ENCODE measurements at places on chromosomes 1 and 21. TPM values are rescaled to one million over a fixed set of nuclear protein-coding genes. Genes with fewer than 3 reads are reported as not detected.

DNA sequence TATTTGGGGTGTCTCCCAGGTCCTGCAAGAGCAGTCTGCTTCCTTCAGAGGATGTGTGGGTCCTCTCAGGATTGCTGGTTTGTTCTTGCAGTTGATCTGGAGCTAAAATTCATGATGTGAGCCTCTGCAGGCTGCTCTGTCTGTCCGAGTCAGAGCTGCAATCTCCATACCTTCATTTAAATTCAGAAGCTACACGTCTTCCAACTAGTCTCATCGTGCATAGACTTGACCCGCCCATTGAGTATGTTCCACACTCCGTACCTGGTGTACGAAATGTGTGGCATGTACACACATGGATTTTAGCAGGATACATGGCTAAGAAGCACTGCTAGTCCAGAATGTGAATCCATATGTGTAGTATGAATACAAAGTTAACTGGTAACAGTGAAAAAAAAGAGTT lies 25.0 kb upstream of the RGS2 start:
- DNase-seq: no peak

PLA2G2D gene
- not detected for total RNA-seq

GRCh38 chr21:42744520-42745445 lies 91.4 kb downstream of the PDE9A start:
- DNase-seq: no peak

ZNF695 gene
- 2.7 TPM for total RNA-seq

ZYG11A gene
- total RNA-seq: 0.85 TPM

Data from urinary bladder (tissue), 4 donors.